ENCODE measurements at places on chromosomes 7 and 10.

- no peak for DNase-seq
These were observed 33.2 kb upstream of the CABCOCO1 start for GRCh38 chr10:61629576-61629975.

DNA sequence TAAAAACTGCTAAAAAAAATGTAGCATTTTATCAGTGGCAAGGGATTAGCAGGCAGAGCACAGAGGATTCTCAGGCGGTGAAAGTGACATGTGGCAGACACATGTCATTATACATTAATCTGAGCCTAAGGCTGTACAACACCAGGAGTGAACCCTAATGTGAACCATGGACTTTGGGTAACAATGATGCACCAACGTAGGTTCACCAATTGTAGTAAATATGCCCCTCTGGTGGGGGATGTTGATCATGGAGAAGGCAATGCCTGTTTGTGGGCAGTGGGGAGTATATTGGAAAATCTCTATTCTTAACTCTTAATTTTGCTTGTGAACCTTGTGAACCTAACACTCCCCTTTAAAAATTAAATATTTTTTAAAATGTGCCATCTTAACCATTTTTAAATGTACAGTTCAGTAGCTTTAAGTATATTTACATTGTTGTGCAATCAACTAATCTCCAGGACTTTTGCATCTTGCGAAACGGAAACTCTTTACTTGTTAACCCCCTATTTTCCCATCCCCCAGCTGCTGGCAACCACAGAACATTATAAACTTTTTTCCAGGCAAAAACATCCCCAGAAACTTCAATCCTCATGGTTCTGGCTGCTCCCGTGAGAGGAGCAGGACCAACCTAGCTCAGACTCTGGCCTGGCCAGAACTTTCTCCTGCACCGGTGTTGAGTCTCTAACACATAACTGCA lies 29.9 kb downstream of the LRRC20 start:
- DNase-seq, result no peak

- peak; percentile 37 for DNase-seq
These were observed 594.9 kb downstream of the REEP3 start for GRCh38 chr10:64115908-64116643.

GRCh38 chr7:8190119-8190895 lies 71.7 kb downstream of the ICA1 start:
- peak; percentile 47 for DNase-seq

DNA sequence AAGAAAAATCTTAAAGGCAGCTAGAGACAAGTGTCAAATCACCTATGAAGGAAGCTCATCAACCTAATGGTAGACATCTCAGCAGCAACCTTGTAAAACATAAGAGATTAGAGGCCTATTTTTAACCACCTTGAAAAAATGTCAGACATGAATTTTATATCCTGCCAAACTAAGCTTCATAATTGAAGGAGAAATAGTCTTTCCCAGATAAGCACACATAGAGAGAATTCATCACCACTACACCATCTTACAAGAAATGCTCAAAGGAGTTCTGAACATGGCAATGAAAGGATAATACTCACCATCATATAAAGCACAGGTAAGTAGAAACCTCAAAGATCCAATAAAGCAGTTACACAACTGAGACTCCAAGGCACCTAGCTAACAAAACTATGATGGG lies 156.5 kb downstream of the ZEB1 start:
- DNase-seq, result no peak

- no peak for DNase-seq
These were observed 140.6 kb upstream of the HPS1 start for GRCh38 chr10:98587156-98587837.

- no peak for DNase-seq
These were observed 173.8 kb downstream of the ITGA8 start for GRCh38 chr10:15545884-15546283.

DNA sequence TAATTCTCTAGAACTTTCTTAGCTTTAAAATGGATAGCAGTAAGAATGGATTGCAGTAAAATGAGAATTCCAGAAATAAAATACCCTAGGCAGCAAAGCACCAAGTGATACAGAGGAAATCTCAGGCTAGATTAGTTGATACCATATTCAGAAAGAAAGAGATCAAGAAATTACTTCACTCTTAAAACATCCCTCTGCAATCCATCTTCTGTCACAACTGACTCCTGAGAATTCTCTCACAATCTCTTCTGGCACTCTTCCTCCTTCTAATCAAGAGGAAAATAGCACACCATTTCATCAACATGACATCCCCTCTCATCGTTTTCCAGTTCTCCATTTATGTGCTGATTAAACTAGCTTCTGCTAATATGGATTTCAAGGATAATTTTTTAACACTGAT lies 42.2 kb upstream of the LAMB1 start:
- no peak for DNase-seq

- DNase-seq, result no peak
These were observed 201.6 kb downstream of the SH2D4B start for GRCh38 chr10:80739328-80739727.

DNA sequence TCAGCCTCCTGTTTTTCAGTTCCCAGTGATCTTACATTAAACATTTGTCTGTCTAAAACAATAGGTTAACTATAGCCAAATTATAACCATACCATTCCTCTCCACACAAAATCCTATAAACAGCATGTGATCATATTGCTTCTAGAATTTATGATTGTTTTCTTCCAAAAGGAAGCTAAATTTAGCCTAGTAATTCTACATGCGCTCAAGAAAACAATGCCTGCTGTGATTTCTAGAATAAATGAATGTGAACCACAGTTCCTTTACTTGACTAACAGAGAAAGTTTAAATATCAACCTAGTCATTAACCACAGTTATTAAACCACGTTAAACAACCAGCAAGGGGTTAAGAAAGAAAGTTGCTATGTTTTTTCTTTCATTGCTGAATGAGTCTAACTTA lies 26.4 kb downstream of the MET start:
- DNase-seq, result no peak

DNA sequence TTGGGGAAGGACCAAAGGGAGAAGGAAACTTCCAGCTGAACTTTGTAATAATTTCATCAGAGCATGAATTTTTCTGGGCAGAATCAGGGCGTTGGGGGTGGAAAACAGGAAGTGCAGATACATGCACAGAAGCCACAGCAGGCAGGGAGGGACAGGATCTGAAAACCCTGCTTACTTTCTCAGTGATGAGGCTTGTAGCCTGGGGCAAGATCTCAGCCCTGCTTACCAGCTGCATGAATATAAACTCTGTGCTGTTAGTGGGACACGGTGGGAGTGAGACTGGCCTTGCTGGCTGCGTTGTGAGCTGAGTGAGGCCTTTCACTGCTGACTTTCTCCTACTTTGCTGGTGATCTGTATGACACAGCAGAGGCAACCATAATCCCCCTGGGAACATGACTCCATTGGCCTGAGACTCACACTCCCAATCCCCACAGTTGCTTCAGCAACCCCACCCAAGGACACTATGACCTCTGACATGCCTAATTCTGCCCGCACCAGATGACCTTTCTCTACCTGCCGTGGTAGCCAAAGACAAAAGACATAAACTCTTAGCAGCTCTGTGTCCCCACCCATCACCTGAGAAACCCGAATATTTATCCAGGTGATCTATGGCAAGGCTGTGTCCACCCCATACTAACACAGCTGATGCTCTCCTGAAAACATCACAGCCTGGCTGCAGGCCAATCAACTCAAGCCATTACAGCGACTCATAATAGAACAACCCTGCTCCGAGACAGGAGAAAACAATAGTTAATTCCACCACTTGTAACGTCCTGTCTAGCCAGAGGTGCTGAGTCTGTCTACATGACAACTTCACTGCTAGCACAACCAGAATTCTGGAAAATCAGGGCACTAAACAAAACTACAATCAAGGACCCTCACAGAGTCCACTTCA lies 190.7 kb upstream of the CHRM2 start:
- no peak for DNase-seq

GRCh38 chr7:43501870-43502269 lies 81.0 kb upstream of the STK17A start:
- DNase-seq, result no peak

DNA sequence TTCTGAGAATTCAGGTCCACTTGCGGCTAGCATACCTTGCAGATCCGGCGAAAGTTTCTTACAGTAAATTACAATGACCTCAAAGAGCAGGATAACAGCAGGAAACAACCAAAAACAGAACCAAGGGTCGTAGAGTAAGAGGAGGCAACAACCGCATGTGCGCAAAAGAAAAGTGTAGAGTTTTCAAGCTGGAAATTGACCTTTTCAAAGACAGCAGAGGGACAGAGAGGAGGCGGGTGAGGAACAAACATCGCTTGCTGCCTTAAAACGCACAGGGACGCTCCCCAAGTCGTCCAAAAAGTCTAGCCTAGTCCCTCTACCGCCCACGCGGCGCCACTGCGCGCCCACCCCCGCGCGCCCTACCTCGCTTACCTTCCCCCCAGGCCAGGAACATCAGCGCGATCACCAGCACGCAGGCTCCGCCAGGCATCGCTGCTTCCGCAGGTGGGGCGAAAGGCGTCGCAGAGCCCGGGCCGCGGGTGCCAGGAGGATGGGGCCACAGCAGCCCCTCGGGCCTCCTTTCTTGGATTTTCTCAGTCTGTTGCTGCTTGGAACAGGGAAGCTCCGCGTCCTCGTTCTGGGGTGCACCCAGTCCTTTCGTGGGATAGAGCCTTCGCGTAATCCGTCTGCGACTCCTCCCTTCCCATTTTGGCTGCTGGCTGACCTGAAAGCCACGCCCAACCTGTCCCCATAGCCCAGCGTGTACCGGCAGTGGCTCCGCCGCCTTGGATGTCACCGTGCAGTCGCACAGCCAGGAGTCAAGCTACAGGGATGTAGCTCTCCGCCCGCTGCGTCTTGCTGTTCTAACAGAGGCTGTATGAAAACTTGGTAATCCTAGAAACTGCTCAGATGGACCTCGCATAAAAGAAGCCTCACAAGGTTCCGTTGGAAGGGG lies at the start of gene VWDE:
TSS of gene VWDE (minus strand) at position 579 of the 895 bp plus-strand sequence. CDS start at position 430, 149 bp downstream.
- DNase-seq, result peak; percentile 79

GRCh38 chr10:1216574-1217236 lies 160.5 kb downstream of the WDR37 start:
- DNase-seq, result no peak

- DNase-seq, result no peak
These were observed 185.0 kb upstream of the TMEM196 start for GRCh38 chr7:19958309-19958896.

DNA sequence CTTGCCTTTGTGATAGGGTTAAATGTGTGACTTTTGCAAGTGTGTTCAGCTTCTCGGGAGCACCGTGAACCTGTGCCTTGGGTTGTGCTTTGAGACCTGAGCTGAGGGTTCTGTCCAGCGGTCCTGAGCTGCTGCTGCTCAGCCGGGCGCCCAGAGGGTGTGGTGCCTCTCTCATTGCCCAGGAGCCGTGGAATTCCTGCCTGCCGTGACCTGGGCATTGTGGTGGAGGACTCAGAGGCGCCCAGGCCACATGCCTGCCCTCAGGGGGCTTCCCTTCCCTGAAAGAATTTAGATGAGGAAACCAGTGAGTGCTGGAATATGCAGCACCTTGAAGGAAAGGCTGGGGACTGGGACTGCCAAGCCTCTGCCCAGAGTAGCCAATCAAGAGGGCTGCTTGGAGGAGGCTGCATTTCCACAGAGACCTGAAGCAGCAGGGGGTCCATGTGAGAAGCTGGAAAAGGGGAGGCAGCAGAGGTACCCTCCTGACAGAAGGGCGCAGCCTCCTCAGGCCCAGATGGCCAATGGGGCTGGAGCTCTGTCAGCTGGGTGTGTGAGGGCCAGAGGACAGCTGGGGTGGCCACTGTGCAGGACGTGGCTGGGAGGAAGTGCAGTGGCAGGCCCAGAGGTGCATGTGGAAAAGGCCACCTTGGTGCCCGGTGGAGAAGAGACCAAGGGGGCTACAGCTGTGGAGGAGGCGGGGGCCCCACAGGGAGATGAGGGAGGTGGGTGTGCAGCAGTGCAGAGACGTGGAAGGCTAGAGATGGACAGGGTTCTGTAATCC lies 107.3 kb downstream of the NKX6-2 start:
- no peak for DNase-seq

DNA sequence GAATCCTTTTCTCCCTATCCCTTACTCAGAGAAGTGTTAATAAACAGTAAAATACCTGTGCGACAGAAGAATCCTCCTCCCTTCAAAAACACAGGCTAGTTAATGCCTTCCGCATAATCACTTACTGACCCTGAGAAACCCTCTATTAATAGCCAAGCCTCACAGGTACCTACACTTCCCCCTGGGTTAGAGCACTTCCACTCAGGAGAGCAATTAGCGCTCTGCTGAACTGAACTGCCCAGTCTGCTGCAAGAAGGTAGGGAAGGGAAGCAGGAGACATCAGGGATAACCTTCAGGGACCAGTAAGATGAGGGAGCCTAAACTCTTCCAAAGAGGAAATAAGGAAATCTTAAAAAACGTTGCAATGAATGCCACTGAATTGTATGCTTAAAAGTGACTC lies 39.6 kb downstream of the KIAA1549 start:
- no peak for DNase-seq

All from NCI-H510A treated with DMSO at 0.1 percent for 48 hours (cell line).